NCI-H1417 treated with DMSO at 0.1 percent for 48 hours (cell line): ENCODE measurements at places on chromosomes 2 and 18.

DNA sequence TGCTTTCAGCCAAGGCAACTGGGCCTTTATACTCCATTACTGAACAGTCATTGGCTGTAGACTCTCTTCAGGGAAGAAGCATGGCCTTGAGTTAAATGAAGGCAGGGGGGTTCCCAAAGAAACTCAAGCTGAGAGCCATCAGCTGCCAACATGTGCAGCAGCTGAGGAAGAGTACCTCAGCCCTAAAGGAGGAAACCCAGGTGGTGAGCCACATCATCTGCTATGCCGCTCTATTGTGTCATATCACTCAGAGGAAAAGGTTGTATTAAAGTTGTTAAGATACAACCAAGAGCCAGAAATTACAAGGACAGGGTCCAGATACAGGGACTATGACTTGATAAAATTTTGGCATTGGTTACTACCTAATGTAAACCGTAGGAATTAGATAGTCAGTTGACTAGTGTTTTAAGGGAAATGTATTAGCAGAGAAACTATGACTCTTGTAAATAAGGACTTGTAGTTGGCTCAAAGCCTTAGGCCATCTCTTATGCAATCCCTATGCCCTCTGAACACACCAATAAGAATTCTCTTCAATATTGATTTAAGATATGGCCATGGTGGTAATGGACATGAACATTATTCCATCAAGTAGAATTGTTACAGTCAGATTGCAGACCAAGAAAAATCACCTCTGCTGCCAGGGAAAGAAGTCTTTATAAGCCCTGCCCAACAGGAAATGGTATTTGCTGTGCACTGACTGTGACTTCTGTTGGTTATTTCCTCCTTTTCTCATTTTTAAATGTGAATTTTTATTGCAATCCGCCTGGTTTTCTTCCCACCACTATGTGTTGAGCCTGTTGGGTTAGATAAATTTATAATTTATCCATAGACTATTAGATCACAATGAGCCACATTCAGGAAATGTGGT, 9.2 kb upstream of the LRPPRC start:
- no peak for DNase-seq

- DNase-seq = peak; percentile 66
Measured at GRCh38 chr2:231662028-231662810, 46.1 kb upstream of the PTMA start.

- DNase-seq = no peak
Measured at GRCh38 chr2:47720036-47720435, 62.9 kb upstream of the MSH6 start.

DNA sequence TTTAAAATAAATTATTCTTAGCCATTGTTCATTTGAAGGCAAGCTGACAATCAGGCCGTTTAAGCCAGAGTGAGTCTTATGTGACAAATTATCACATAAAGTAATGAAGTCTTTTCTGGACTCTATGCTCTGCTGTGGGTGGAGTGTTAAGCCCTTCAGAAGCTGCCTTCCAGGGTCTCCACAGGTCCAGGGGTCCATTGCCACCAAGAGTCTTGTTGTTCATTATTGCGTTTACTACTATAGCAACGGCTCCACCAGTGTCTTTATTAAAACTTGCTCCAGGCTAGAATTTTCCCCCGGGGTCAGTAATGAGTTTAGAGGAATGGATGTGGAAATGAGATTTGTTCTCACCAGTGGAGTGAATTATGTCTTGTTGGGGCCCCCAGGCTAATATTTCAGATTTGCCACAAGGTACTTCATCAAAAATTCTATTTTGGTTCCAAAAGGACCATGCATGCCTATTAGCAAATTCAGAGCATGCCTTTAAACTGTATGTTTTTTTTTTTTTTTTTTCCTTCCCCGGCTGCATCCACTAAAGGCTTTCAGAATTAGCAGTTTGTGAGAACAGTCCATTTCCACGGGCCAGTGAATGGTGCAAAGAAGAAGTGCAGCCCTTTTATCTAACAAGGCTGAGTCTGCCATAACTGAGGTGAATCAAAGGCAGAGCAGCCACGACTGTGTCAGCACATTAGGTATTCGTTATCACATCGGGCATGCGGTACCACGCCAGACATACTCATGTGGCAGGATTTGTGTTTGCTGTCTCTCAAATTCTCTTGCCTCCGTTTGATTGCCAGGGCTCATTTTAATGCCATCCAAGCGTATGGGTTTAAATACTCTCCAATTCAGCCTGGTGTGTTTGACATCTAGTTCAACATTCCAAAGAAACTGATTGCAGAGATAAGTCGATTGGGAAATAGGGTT, 26.2 kb upstream of the LRRTM1 start:
- no peak for DNase-seq

- no peak for DNase-seq
Measured at GRCh38 chr2:81467096-81467495, 1162.5 kb upstream of the LRRTM1 start.

DNA sequence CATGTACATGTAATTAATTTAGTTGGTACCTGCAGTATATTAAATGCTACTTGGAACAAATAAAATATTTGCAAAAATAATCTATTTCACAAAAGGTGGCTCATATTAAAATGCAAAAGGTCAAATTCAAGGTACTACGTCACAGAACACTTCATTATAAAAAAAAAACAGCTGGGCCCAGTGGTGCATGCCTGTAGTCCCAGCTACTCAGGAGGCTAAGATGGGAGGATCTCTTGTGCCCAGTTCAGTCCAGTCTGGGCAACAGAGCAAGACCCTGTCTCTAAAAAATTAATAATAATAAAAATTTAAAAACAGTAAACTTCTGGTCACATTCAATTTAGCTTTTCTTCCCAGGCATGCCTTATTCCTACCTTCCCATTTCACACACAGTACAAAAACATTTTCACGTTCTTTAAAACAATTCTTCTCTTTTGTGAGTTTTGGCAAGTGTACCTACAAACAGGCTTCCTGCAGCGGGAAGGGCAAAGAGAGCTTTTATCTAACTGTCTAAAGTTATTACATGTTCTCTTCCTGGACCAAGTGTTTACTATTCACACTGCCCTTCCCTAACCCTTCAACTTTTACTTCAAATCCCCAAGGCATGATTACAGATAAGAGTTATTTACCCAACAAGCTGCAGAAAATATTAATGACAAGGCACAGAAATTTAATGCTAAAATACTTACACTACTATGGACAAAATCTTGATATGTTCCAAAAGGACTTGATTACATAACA, 10.7 kb downstream of the BAZ2B start:
- no peak for DNase-seq

GRCh38 chr2:237222601-237223041, 136.9 kb downstream of the COPS8 start:
- DNase-seq = no peak

DNA sequence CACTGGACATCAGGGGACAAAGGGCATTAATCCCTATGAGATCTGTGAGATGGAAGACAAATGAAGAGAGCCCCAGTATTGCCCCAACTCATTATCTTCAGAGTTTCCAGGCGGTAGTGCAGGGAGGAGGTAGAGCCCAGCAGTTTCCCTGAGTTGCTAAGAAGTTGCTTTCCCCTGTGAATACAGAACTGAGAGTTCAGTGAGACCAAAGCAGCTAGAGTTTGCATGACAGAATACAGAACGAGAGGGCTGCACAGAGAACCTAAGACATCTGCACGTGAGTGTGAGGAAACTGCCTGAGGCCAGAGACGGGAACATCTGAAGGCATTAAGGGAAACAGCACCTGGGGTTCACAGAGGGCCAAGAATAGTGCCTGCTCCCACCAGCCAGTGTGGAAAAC, 18.1 kb upstream of the PGAP1 start:
- DNase-seq = no peak

DNA sequence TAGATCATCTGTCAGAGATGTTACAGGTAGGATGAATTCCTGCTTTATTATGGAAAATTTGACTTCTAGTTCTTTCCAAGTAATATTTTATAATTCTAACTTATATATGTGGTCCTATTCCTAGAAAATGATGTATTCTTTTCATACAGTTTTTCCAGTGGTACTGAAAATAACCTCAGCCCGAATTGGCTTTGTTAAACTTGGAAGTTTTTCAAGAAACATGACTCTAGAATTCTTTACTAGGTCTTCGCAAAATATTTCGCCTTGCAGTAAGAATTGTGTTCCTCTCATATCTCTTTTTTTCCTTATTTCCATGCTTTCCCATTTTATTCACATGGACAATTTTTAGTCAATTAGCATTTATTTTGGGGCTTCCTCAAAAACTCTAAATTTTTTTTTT, 60.5 kb downstream of the BMPR2 start:
- no peak for DNase-seq

GRCh38 chr2:195721042-195721441, 64.0 kb downstream of the SLC39A10 start:
- no peak for DNase-seq

DNA sequence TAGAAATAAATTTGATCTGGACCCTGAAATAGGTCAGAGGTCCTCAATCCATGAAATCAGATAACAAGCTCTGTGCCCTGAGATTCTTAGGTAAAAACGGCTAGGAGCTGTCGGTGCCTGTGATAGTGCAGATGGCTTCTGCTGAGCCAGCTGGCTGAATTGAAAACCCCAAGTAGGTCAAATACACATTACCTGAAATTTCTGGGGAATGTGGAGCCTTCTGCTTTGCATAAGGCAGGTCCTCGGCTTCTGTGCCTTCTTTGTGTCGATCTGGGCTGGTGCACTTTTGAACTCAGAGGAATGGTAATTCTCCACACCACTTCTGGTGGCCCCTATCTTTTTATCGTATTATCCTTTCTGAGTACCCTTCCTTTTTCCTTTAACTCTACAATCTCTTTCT, 66.6 kb downstream of the CNTNAP5 start:
- no peak for DNase-seq

DNA sequence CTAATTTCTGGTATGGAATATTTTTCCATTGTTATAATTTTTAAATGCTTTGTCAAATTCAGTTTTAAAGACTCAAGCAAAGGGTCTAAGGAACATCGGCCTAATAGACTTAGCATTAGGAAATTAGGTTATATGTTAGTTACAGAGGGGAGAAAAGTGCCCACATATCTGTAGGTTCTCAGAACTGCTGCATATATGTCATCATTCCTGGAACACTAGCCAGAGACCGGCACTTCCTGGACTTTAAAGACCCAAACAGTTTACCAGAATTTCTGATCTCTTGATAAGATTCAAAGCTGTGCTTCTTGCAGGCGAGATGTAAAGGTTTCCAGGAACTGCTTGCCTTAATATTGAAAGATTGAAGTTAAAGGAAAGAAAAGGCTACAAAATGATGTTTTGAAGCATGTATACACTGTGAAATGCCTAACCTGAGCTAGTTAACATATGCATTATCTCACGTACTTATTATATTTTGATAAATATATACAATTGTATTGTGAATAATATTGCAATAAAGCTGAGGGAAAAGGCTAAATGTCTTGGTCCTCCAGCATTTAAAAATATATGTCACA, 993.6 kb downstream of the LRP1B start:
- no peak for DNase-seq

DNA sequence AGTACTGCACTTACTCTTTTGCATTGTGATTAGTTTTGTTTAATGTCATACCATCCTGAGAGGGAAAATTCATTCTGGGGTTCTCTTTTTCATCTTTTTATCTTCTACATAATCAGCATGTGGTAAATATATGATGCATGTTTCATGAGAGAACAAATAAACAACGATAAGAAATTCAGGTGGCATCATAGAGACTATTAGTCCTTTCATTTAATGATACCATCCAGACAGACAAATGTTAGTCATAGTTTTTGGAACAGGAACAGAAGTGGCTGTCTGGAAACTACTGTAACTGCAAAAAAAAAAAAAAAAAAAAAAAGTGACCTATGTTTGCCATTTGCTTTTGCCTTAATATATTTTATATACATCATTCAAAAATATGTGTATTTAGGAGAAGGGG, 761.0 kb downstream of the EPHA4 start:
- DNase-seq = no peak

DNA sequence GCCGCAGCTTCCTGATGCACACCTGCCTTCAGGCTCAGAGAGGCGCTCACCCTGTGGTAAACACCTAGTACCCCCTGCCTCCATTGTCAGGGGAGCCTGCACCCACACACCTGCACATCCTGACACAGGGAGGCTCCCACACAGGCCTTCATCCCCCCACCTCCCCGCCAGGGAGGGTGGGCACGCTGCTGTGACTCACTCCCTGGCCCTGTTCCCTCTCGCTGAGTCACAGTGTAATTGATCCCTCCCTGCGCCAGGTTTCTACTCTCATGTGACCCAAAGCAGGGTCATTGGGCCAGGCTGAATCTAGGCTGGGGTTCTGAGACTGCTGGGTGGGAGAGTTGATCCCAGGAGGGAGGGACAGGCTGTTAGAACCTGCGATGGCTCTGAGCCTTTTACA, 8.5 kb upstream of the CELF4 start:
- DNase-seq = no peak

GRCh38 chr2:173205375-173205774, 129.7 kb downstream of the MAP3K20 start:
- no peak for DNase-seq

DNA sequence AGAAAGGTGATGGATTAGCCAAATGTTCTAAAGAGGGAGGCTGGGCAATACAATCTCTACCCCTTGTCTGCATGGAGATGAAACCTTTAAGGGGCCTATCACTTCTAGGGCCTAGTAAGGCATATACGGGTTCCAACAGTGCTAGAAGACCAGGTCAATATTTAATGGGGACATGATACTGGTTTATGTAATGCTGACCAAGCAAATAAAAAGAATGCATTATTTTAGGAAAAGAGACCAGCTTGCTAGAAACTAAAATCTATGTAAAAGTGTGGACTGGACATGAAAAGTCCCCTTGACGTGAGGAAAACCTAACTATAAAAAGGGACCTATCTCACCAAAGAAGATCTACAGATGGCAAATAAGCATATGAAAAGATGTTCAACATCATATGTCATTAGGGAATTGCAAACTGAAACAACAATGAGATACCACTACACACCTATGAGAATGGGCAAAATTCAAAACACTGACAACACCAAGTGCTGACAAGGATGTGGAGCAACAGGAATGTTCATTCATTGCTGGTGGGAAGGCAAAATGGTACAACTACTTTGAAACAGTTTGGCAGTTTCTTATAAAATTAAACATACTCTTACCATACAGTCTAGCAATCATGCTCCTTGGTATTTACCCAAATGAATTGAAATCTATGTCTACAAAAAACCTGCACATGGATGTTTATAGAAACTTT, 45.9 kb upstream of the TLK1 start:
- no peak for DNase-seq

DNA sequence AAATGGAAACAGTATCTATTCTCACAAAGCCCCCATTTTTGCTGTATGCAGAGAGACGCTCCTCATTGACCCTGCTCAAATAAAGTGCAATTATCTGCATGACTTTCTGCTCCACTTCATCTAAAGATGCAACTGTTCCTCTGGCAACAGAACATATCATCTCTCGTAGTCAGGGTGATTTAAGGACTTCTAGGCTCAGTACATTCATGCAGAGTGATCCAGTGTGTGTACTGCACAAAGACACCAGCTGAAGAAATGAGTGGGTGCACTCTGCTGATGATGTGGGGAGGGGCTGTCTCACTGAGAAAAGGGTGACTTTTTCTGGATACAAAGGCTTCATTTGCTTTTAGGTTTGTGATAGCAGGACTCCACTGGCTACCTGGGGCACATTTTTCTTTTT, 355.2 kb downstream of the GALNT13 start:
- no peak for DNase-seq
